ENCODE measurements at places on chromosomes 3 and 15.

DNA sequence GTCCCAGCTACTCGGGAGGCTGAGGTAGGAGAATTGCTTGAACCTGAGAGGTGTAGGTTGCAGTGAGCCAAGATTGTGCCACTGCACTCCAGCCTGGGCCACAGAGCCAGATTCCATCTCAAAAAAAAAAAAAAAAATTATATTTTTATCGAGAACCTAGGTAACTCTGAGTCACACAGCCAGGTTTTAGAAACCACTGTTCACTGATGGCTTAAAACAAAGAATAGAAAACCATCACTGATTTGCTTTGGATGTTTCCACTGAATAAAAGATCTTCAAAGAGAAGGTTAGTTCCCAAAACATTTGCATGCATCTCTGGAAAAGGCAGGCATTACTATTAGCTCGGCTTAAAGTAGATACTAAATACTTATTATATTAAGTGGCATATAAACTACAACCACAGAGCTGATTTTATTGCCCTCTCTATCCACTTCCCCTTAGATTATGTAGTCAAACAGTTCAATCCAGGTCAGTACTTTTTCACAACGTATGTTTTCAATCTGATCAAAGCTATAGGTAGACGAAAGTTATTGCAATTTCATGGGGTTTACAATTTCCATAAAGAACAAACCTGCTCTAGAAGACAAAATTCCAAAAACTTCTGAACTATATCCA, 1.4 kb downstream of the B4GALT4 start:
- no peak for DNase-seq

DNA sequence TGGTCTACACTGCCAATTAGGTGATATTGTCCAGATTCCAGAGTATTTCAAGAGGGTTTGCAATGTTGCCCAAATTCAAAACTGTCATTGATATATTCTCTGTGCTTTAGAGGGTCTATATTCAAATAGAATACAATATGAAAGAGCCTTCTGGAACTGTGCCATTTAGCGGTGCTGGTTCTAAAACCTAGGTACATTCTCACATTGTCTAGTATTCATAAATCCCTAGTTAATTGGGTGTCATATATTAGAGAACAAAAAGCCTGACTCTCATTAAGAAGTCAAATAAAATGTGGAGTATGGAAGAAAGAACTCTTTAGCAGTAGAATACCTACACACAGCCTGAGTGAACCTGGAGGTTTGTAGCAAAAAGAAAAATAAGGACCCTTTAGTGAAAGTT, 447.9 kb downstream of the CNTN6 start:
- no peak for DNase-seq

- no peak for DNase-seq
These were observed 64.6 kb upstream of the PFN2 start for GRCh38 chr3:150035301-150035779.

- no peak for DNase-seq
These were observed 72.1 kb upstream of the TPRG1 start for GRCh38 chr3:189099505-189100290.

DNA sequence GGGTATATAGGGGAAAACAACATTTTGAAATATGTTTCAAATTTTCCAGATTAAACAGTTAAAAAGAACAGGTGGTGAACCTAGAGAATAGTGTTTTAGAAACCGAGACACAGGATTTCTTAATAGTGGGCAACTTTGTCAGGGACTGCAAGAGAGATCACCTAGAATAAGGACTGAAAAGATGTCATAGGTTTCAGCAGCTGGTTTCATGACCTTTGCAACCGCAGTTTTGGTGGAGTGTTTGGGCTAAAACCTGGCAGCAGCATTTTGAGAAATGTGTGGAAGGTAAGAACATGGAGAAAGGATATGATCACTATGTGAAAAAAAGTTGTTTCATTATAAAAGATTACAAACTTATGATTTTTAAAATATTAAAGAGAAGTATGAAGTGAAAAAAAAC, 34.9 kb downstream of the PRKCI start:
- no peak for DNase-seq

- DNase-seq, result peak; percentile 53
These were observed 10.7 kb upstream of the SHISA5 start for GRCh38 chr3:48514431-48515227.

Measured in CD4-positive, alpha-beta T cell treated with Interleukin-21 for 1 hour (primary cell).